Chondrocyte (in vitro differentiated cells): ENCODE measurements at places on chromosomes 12 and 14. TPM values are rescaled to one million over a fixed set of nuclear protein-coding genes. Genes with fewer than 3 reads are reported as not detected.

- H3K27ac ChIP-seq, result peak overlapping the region; percentile 65
- H3K4me1 ChIP-seq, result peaks cover 25% of the 10 kb centered on the region
- no peaks in the 10 kb centered on the region for H3K27me3 ChIP-seq
- DNase-seq, result no peak
- H3K4me3 ChIP-seq, result no peak overlapping the region
These were observed 49.1 kb downstream of the BTG1 start for GRCh38 chr12:92096346-92097136.

DNA sequence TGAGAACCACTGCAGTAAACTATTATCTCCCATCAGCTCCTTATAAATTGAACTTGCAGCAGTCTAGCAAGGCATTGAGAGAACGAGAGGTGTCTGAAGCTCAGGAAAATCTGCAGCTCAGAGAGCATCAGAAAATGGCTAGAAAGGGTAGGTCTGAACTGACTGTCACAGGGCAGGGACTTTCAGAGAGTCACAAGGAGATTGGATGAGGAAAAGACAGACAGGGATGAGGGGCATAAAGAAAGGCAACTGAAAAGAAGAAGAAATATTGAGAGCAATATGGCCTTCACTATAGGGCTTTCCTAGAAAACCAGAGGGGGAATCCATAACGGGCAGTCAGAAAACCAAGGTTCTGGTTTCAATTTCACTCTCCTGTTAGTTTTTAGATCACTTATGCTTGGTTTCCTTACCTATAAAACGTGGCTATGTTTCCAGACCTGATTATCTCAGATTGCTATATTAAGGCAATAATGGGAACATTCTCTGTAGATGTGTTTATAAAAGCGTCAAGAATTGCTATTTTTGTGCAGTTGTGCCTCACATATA, 40.9 kb downstream of the PDE6H start:
- no peak for DNase-seq
- H3K27ac ChIP-seq, result no peak overlapping the region
- no peaks in the 10 kb centered on the region for H3K27me3 ChIP-seq
- no peak overlapping the region for H3K4me3 ChIP-seq
- no peaks in the 10 kb centered on the region for H3K4me1 ChIP-seq

Gene KCNA5
- total RNA-seq, result 1.0 to 6.7 TPM (median 6.5 TPM) in 3 replicates

Gene GPR135
- total RNA-seq, result 4.0 to 8.9 TPM (median 4.8 TPM) in 3 replicates

Gene FGD4
- total RNA-seq, result 1.5 to 8.7 TPM (median 7.6 TPM) in 3 replicates

Gene NRL
- 1.2 to 1.6 TPM (median 1.3 TPM) in 3 replicates for total RNA-seq

DNA sequence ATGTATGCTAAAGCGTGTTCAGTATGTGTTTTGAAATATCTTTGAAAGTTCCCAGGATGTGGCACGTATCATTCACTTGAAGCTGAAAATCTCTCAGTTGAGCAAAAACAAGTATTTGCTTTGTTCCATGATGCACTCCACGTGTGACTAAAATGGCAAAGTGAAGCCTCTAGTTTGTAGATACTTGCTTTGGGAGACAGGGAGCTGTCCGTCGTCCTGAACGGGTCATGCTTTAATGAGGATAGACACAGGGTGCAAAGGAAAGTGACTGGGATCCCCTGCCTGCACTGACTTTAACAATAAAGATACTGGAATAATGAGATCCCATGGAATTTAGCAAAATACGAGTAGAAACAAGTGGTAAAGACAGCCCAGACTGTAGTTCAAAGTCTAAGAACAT, 991.4 kb downstream of the NRXN3 start:
- H3K36me3 ChIP-seq, result no peaks in the 10 kb centered on the region
- no peak for DNase-seq

Gene KRT2
- total RNA-seq, result not detected in 3 replicates

DNA sequence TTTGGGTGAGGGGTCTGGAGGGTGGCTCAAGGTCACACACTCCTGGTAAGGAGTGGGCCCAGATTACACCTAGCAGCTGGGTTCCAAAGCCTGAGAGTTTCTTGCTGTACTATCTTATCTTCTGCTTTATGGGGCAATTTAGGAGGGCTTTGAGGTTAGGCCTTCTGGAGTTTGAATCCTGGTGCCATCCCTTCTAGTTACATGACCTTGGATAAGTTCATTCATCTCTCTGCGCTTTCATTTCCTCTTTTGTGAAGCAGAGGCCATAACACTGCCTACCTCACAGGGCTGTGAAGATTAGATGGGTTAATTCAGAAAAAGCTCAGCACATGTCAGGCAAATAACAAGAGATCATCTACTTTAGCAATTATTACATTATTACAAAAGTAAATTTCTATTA, 7.4 kb upstream of the KRT77 start:
- peaks cover 69% of the 10 kb centered on the region for H3K27me3 ChIP-seq
- H3K4me3 ChIP-seq, result no peak overlapping the region
- no peak overlapping the region for H3K27ac ChIP-seq
- no peak for DNase-seq
- H3K36me3 ChIP-seq, result no peaks in the 10 kb centered on the region
- peaks cover 3% of the 10 kb centered on the region for H3K4me1 ChIP-seq

GRCh38 chr12:84463741-84464495, 448.7 kb downstream of the SLC6A15 start:
- H3K4me3 ChIP-seq, result no peak overlapping the region
- no peak overlapping the region for H3K27ac ChIP-seq
- no peak for DNase-seq
- H3K4me1 ChIP-seq, result no peaks in the 10 kb centered on the region

- peak overlapping the region; percentile 66 for H3K27ac ChIP-seq
- no peak for DNase-seq
- peaks cover 1% of the 10 kb centered on the region for H3K36me3 ChIP-seq
- H3K4me1 ChIP-seq, result peaks cover 18% of the 10 kb centered on the region
- H3K27me3 ChIP-seq, result no peaks in the 10 kb centered on the region
These were observed 41.4 kb downstream of the BORCS5 start for GRCh38 chr12:12398026-12398859.
